ENCODE measurements at places on chromosomes 5 and 9.

- no peak for DNase-seq
These were observed 129.7 kb upstream of the DHFR start for GRCh38 chr5:80784451-80784850.

- DNase-seq: no peak
These were observed 72.5 kb downstream of the ACER2 start for GRCh38 chr9:19481121-19481870.

DNA sequence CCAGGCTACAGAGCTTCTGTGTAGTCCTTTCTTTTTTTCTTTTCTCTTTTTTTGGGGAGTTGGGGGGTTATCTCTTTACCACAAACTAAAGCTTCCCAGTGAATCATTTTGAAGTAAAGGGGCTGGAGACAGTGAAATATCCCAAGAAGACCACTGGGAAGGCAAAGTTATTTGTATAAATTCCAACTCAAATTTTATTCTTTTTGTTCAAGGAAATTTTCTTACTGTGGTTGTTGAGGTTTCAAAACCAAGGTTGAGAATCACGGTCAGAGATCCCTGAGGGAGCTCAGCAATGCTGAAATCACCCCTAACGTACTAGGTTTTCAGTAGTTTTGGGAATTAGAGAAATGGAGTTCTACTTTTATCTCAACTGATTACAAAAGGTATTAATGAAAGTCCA, 175.7 kb downstream of the ARHGEF28 start:
- no peak for DNase-seq

- DNase-seq: no peak
These were observed 118.1 kb upstream of the TARS1 start for GRCh38 chr5:33322632-33323031.

- DNase-seq: no peak
These were observed 116.7 kb upstream of the SLIT3 start for GRCh38 chr5:169417676-169418075.

DNA sequence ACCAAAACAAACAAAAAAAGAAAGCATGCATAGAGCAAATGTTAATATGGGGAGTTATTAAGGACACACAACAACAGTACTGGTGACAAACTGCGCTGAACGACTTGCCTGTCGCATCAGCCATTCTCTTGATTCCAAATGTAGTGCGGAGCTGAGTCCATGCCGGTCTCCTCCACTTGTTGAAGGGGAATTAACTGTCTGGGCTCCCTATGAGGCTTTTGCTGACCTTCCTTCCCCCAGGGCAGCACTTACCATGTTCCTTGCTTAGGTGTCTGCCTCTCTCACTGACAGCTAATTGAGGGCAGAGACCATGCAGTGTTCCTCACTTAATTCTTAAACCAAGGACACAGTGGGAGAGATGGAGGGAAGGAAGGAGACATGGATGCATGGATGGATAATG, 40.8 kb upstream of the FAT2 start:
- DNase-seq: no peak

GRCh38 chr9:76336027-76336426, 58.2 kb downstream of the RFK start:
- no peak for DNase-seq

DNA sequence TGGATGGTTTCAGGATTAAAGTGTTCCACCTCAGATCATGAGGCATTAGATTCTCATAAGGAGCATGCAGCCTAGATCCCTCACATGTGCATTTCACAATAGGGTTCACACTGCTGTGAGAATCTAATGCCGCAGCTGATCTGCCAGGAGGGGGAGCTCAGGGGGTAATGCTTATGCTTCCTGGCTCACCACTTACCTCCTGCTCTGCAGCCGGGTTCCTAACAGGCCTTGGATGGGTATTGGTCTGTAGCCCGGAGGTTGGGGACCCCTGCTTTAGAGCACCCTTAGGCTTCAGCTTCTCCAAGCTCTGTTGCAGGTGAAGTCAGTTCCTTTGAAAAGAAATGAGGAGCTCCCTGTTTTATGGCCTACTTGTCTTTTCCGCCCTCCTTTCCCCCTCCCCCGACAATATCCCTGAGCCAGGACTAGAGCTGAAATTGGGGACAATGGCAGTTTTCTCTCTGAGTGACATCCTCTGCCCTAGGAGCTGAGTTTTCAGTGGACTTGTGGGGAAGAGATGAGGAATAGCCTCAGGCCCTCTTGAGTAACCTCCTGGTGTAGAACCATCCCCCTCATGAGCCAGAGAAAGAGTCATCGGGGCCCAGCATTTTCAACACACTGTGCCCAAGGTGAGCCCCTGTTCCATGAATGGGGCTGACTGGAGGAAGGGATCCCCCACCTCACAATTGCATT, 16.2 kb upstream of the MAT2B start:
- DNase-seq: no peak

DNA sequence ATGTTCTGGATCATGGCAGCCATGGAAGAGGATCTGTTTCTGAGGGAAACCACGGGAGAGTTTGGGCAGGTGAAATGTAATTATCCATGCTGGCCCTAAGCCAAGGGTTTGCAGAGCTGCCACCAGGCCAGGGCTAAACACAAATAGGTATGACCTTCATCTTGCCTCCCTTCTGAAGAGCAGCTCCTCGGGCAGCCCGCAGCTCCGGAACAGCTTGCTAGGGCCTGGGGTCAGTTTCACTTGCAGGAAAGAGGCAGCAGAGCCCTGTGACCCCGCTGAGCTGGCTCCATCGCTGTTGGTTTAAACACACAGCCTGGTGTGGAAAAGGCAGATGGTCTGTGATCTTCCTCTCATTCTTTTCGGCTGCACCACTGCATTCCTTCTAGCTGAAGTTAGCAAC, 141.4 kb downstream of the TMEM38B start:
- DNase-seq: no peak

DNA sequence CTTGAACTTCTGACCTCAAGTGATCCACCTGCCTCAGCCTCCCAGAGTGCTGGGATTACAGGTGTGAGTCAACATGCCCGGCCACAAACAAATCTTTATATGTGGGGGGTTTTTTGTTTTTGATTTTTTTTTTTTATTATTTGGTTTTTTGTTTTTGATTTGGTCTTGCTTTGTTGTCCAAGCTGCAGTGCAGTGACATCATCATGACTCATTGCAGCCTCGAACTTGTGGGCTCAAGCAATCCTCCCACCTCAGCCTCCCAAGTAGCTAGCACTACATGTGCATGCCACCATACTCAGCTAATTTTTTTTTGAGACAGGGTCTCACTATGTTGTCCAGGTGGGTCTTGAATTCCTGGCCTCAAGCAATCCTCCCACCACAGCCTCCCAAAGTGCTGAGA, 42.4 kb downstream of the ALDH7A1 start:
- DNase-seq: no peak

GRCh38 chr5:61399679-61400078, 67.6 kb downstream of the ZSWIM6 start:
- DNase-seq: no peak

- DNase-seq: no peak
These were observed 57.7 kb upstream of the ZBED3 start for GRCh38 chr5:77144837-77145139.

All from midbrain (tissue), 1 donor.